Activated gamma-delta T cell treated with Interleukin-2 at 50 U/mL for 16 hours (primary cell): ENCODE measurements at places on chromosomes 7 and 10.

GRCh38 chr7:155003092-155003375, at the start of gene PAXIP1:
PAXIP1 (minus strand) TSS chr7:155003124; CDS start chr7:155002929, 195 bp downstream.
- peak; percentile 56 for DNase-seq

DNA sequence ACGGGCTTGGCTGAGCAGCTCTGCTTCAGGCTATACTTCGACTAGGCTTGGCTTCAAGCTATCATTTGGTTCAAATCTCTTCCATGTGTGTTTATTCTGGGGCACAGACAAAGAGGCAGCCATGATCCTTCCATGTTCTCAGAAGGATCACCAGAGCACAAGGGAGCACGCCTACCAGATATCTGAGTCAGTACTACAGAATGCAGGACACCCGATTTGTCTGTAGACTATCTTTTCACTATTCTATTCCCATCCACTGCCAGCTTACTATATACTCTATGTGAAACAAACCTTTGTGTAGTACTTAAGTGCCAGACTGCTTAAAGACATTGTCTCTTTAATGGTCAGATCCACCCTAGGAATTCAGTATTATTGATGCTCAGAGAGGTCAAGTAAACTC, 35.1 kb downstream of the CH25H start:
- no peak for DNase-seq

- DNase-seq = no peak
Observed at GRCh38 chr10:25842146-25842545, 91.9 kb upstream of the MYO3A start.

- no peak for DNase-seq
Observed at GRCh38 chr10:112424651-112425050, 22.1 kb downstream of the ZDHHC6 start.

DNA sequence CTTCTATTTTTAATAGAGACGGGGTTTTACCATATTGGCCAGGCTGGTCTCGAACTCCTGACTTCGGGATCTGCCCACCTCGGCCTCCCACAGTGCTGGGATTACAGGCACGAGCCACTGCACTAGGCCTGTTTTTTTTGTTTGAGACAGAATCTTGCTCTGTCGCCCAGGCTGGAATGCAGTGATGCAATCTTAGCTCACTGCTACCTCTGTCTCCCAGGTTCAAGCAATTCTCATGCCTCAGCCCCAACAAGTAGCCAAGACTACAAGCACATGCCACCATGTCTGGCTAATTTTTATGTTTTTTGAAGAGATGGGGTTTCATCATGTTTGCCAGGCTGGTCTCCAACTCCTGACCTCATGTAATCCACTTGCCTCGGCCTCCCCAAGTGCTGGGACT, 73.7 kb downstream of the TYW1B start:
- no peak for DNase-seq

GRCh38 chr7:140322759-140323158, 75.6 kb downstream of the SLC37A3 start:
- DNase-seq = no peak

DNA sequence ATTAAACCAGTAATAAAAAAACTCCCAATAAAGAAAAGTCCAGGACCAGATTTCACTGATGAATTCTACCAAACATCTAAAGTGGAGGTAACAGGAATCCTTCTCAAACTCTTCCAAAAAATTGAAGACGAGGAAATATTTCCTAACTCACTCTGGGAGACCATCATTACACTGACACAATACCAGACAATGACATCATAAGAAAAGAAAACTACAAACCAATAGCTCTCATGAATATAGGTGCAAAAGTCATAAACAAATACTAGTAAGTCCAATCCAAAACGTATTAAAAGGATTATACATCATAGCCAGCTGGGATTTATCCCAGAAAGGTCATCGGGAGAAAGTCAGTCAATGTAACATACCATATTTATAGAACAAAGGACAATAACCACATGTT, 94.0 kb upstream of the RAB18 start:
- no peak for DNase-seq

DNA sequence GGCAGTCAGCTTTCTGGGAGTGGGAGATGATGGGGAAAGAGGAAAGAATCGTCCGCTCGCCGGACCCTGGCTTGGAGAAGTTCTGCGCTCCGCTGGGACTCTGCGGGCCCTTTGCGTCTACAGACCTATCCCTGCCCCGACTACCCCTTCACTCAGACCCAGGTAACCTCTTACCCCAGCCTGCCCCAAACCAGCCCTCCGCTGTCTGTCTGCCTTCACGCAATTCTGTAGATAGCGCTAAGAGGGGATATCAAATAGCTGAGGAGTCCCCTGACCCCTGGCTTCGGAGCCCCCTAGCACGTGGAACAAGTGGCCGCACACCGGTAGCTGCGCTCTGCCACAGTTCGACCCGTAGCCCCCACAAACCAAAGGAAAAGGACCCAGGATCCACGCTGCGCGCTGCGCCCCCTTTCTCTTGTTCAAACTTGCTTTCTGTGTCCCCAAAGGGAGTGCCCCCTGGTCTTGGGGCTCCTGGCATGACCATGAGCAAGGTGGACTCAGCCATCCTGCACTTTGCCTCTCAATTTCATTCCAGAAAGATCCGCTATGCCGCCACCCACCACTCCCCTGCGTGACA, 7.0 kb downstream of the HOXA4 start:
- DNase-seq = no peak

DNA sequence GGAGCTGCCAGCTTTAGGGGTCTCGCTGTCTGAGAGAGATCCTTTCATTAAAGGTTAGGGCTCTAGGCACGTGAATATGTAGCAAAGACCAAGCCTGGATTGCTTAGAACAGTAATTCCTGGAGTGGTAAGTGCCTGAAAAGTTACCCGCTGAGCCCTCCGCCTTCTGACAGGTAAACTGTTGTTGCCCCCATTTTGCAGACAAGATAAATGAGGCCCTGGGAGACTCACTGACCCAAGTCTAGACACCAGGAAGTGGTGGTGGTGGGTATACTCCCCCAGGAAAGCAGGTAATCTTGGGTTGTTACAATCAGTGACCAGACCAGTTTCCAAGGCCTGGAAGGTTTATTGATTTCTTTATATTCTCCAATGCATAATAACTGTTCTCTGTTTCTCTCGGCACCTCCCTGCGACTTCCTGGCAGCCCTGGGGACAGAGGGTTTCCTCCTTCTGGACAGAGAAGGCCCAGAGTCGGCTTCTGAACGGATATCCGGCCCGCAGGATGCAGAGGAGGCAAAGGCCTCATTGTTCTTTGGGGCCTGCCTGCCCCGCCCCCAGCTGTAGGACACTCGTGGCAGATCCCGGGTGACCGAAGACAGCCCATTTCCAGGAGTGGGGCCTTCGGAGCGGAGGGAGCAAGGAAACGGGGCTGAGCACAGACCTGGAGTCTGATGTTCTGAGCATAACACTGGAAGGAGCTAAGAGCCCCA, 1.3 kb upstream of the GRK5 start:
- peak; percentile 25 for DNase-seq

GRCh38 chr7:127873151-127873550, 158.1 kb downstream of the LRRC4 start:
- no peak for DNase-seq

GRCh38 chr7:17696422-17696821, 243.9 kb downstream of the SNX13 start:
- DNase-seq = no peak

- no peak for DNase-seq
Observed at GRCh38 chr7:110784749-110785148, 306.2 kb upstream of the LRRN3 start.

- DNase-seq = no peak
Observed at GRCh38 chr7:106356-106755, 86.0 kb upstream of the FAM20C start.

DNA sequence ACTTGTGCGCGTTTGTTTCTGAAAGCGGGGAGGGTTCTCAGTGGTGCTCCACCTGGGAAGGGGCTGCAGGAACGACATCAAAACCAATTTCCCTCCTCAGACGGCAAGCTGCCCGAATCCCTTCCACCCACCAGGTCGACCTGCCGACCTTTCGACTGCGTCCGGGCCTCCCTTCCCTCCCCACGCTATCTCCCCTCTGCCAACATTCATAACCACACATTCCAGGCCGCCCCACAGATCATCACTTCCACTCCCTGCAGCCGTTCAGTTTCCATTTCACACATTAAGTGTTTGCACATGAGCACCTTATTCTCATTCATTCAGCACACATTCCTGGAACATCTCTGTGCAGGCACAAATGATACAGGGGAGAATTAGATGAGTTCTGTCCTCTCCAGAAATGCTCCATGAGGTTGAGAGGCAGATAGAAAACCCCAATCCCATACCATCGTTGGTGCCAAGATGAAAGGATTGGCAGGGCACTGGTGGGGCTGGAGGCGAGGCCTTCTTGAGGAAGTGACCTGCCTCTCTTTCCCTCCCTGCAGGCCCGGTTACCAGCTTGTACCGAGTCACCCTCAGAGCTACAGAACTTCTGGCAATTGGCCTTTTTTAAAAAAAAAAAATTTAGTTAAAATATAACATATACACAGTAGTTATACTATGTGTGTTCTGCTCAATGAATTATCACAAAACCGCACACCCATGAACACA, 70.0 kb downstream of the MINDY4 start:
- DNase-seq = no peak

DNA sequence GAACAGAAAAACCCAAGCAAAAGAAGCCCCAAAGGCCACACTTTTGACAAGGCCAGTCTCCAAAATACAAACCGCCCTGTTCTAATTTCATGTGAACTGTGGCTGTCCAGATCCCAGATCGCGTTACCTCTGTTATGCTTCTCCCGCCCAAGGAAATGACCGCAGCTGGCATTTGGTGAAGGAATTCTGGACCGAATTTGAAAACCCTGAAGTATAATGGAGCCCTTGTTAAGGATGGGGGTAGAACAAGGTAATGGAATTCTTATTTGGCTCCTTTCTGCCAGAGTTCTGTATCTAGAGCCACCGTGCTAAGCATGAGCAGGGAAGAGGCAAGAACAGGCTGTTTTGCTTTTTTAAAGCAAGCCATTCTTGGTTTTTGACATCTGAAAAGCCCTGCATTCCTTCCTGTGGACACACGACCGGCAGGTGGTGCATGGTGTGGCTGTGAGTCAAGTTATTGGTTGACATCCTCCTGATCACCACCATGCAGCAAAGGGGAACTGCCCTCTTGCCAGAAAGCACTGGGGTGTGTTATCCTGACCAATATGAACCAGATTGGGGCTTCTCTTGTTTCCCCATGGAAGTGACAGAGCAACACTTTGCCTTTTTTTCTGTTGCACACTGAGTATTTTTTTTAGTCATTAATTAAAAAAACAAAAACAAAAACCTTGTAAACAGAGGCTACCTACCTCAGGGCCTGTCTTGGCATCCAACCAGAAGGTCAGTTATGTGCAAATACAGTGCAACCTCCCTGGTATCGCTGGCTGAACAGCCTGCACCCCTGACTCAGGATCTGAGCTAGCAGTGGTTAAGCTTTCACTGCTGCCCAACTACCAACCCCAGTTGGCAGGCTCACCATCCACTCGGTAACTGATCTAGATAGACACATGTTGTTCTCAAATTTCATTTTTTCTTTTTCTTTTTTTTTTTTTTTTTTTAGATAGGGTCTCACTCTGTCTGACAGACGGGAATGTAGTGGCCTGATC, 14.2 kb downstream of the UCMA start:
- DNase-seq = no peak
